ENCODE measurements at places on chromosomes 7 and 10.

DNA sequence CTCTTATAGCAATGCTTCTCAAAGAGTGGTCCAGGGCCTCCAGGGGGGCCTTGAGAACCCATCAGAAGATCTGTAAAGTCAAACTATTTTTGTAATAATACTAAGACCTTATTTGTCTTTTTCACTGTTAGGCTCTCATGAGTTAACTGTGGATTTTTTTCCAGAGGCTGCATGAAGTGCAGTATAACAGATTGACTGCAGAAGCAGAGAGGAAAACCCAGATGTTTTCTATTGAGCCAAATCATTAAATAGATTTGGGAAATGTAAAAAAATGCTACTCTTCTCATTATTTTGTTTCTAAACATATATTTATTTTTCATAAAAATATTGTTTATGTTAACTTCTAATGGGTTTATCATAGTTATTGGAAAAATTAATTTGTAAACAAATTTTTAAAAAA is 589.0 kb upstream of the LRRTM3 start:
- no peak for DNase-seq

- no peak for DNase-seq
These were observed 274.3 kb upstream of the MKI67 start for GRCh38 chr10:128400564-128400963.

GRCh38 chr10:97072851-97073665 is 112.7 kb downstream of the SLIT1 start:
- DNase-seq, result peak; percentile 73

- peak; percentile 62 for DNase-seq
These were observed 8.7 kb downstream of the TTYH3 start for GRCh38 chr7:2640482-2640830.

GRCh38 chr7:69844264-69844868 is 246.1 kb downstream of the AUTS2 start:
- no peak for DNase-seq

GRCh38 chr7:44045226-44046014 is 918 bp downstream of the DBNL start:
- DNase-seq, result no peak

- DNase-seq, result no peak
These were observed 133.7 kb downstream of the LHPP start for GRCh38 chr10:124595143-124595883.

GRCh38 chr10:104255311-104255981 is 754 bp downstream of the GSTO1 start:
- DNase-seq, result peak; percentile 81

DNA sequence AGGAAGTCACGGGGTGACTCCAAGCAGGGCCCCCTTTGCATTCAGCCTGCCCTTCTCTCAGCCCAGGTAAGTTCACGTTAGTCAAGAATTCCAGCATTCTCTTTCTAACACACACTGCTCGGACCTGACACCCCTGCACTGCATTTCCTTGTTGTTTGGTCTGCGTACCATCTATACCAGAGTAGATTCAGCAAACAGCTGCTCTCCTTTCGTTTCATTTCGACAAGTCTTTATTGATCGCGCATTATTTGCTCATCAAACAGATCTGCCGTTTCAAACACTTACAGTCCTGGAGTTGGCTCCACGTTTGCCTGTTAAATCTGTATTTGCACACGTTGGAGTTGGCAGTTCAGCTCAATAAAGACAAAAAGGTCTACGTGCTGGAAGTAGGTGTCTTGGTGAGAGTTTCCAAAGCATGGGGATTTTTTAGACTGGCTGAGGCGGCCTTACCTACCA is 495.1 kb downstream of the RPS24 start:
- DNase-seq, result no peak

DNA sequence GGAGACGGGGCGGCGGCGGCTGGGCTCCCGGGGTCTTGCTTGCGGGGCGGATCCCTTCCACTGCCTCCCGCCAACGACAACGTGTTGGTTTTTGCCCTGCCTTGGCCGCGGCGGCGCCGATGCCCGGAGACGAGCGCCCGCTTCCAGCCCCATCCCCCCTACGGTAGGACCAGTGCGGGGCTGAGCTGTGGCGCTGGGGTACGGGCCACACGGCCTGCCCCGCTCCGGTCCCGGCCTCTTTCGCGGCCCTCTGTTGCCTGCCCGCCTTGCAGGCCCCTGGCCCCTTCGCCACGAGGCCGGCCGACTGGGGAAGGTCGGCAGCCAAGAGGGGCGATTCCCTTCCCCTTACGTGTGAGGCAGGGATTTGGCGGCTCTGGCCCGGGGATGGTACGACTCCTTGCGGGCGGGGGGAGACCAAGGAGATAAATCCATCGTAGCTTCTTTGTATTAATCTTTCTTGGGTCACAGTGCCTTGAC is 488 bp downstream of the EIF4H start:
- DNase-seq, result peak; percentile 48
